ENCODE measurements at places on chromosomes 1 and 21.

DNA sequence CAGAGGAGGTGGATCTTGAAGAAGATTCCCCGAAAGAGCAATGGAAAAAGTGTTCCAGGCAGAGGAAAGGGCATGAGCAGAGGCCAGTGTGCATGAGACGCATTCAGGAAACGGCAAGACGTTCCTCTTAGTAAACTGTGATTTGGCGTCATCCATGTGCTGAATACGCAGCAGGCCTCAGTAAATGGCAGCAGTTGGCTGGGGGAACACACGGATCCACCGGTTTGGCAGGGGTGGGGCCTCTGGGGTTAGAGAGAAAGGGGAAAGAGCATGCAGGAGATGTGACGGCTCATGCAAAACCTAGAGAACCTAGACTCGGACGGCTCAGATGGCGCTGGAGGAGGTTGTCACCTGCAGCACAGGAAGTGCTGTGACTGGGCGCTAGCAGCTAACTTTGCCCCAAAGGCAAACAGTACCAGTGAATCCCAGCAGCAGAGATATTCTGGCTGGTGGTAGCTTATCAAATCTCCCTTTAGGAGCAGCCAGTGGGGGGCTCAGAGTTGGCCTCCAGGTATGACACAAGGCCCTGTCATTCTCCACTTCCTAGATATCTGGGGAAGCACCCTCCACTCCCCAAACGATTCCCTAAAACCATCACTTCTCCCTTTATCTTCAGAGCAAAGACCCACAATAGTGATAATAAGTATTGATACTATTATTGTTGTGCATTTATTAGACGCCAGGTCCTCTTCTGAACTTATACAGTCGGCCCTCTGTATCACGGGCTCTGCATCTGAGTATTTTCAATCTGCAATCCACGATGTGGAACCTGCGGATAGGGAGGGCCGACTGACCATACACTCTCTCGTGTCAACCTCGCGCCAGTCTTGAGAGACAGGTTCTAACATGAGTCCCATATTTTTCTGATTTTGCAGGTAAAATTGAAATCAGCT lies 7.6 kb downstream of the LAPTM5 start:
- no peak for DNase-seq

- DNase-seq = peak; percentile 73
These were observed at the start of gene FYB2 for GRCh38 chr1:56819387-56819899. FYB2 (minus strand) TSS chr1:56819404; CDS start chr1:56819290, 114 bp downstream.

DNA sequence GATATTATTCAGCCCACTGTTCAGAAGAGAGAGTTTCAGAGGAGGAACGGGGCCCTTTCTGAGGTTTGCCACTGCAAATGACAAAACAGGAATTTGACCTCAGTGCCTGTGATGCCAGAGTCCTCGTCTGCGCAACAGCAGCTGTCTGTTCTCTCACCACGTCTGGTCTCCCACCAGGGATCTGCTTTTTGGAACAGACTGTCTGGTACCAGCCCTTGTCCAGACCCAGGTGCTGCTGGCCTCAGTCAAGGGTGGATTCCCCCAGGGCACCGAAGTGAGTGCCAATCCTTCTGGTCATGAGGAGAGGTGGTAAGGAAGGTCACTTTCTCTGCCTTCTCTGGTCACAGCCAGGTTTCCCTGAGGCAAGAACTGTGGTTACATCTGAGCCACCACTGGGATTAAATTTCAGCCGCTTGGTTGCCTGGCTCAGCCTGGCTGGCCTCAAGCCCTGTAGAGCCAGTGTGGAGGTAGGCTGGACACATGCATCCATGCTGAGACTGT lies 2.3 kb upstream of the BCAN start:
- no peak for DNase-seq

DNA sequence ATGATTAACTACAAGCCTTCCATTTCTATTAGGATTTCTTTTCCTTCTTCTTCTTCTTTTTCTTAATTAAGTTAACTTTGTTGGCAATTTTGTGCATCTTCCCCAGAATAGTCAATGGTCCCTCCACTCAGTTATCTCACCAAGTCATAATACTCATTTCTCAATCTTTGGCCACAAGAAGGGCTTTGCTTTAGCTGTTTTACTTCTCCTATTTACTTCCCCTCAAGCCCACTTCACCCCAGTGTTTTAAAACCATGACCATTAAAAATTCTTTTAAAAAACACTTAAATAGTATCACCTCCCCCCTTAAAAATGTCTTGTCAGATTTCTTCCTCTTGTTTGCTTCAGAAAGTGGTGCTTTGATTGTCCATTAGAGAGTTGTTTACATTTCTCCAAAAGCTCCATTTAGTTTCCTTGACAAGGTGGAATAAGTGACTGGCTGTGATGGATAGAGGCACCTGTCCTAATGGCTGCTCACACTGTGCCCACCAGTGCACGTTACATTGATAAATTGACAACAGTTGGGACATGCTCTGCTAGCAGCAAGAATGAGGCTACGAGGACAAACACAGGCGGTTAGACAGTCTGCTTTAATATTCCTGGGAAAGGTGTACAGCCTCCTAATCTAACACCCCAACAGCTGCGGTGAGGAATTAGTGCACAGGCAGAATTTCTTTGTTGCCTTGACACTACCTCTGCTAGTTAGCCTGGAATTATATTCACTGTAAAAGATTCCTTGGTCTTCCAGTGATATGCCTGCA lies 354.7 kb downstream of the LMO4 start:
- DNase-seq = peak; percentile 27

DNA sequence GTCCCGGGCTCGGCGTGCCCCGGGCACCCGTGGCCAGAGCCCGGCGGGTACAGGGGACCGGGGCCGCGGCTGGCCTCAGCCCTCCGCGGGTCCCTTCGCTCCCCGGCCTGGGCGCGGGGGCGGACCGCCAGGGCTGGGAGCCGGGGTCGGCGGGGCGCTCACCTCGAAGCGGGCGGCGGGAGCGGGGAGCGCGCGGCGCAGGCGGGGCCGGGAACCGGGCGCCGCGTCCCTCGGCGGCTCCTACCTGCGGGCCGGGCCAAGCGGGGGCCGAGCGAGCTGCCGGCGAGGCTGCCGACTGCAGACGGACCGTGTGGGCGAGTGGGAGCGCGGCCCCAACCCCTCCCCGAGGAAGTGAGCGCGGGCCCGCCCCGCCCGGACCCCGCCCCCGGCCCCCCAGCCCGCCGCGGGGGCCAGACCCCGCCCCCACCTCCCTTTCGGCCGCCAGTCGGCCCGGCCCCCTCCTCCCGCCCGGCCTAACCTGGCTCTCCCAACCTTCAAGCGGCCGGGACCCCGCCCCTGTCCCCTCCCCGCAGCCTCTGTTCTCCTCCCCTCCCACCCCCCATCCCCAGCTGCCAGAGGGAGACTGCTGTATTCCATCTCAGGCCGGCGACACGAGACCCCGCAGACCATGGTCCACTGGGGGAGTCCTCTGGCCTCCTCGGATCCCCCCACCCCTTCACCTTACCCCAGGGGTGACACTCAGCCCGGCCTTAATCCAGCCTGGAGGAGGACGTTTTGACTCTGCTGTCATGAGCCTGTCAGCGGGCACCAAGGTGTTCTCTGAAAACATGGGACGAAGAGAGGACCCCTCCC lies at the start of gene FHL3:
TSS of gene FHL3 (minus strand) at position 320 of the 813 bp plus-strand sequence. CDS start 6,102 bp downstream, outside the sequence.
- DNase-seq = no peak

DNA sequence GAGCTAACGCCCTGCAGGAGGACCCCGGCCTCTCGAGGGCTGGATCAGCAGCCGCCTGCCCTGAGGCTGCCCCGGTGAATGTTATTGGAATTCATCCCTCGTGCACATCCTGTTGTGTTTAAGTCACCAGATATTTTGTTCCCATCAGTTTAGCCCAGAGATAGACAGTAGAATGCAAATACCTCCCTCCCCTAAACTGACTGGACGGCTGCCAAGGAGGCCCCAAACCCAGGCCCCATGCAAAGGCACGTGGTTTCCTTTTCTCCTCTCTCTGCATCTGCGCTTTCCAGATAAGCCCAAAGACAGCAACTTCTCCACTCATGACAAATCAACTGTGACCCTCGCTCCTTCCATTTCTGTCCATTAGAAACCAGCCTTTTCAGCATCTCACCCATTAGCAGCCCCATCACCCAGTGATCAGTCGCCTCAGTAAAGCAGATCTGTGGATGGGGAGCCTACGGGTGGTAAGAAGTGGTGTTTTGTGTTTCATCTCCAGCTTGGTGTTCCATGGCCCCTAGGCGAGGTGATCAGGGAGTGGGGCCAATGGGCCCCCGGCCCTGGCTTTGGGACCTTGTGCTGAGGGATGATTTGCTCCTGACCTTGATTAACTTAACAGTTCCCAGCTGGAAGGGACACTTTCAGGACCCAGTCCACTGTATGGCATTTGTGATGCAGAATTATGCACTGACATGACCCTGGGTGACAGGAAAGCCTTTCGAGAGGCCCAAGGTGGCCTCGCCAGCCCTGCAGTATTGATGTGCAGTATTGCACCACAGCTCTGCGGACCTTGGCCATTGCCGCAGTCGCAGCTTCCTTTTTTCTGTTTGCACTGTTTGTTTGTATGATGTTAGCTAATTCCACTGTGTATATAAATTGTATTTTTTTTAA lies 5.2 kb downstream of the NPPA start:
- no peak for DNase-seq

GRCh38 chr1:201128962-201129361 lies 2.0 kb upstream of the ASCL5 start:
- DNase-seq = no peak

DNA sequence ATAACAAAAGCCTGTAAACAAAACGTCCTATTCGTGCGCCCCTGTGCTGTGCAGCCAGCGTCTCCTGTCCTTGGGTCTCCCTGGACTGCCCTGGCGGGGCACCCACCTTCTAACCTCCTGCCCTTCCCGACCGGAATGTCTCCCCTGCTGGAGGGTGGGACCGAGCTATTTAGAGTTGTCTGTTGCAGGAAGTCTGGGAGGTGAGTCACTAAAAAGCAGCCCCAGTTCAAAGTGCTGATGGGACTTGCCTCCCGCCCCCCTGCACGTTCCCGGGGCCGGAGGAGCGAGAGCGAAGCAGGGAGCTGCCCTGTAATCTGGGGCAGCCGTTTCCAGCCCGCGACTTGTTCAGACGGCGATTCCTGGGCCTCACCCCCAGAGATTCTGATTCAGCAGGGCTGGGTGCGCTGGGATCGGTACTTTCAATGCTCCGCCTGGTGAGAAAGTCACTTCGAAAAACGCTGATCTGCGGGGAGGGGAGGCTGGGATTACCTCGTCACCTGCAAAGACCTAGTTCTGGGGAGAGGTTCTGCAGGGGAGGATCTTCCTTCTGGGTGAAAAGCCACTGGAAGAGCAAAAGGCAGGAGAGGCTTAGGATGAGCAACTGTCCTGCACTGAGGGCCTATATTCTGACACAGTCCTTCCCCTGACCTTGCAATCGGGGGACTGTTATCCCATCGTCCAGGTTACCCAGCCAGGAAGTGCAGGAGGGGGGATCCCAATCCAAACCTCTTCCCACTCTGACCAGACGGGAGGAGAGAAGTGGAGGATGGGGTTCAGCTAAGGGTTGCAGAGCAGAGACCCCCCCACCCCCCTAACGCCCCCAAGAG lies 1.2 kb upstream of the DHRS3 start:
- no peak for DNase-seq

GRCh38 chr1:54703471-54703870 lies 12.2 kb upstream of the TTC4 start:
- no peak for DNase-seq

GRCh38 chr1:94648225-94649007 lies 106.9 kb upstream of the F3 start:
- DNase-seq = no peak

GRCh38 chr1:33296824-33297223 lies 24.1 kb downstream of the A3GALT2 start:
- no peak for DNase-seq

- peak; percentile 87 for DNase-seq
These were observed 337.1 kb downstream of the SIPA1L2 start for GRCh38 chr1:232292818-232293217.

GRCh38 chr1:183435497-183435896 lies 17.3 kb upstream of the NMNAT2 start:
- DNase-seq = no peak
